Activated B cell treated with CpG ODN at 0.5 μM for 24 hours (primary cell): ENCODE measurements at places on chromosomes 16 and 17. TPM values are rescaled to one million over a fixed set of nuclear protein-coding genes. Genes with fewer than 3 reads are reported as not detected.

GLTPD2 gene
- total RNA-seq: not detected in 2 replicates

SLC13A2 gene
- not detected in 2 replicates for total RNA-seq

EVPLL gene
- not detected in 2 replicates for total RNA-seq

UTS2R gene
- total RNA-seq: not detected in 2 replicates

ORC6 gene
- total RNA-seq: 8.0 and 13.2 TPM in 2 replicates

BEAN1 gene
- total RNA-seq: not detected in 2 replicates

PIRT gene
- total RNA-seq: not detected in 2 replicates

SOX15 gene
- 0.24 and 0.64 TPM in 2 replicates for total RNA-seq

WNT9B gene
- not detected in 2 replicates for total RNA-seq

TMEM114 gene
- not detected in 2 replicates for total RNA-seq

CCT6B gene
- total RNA-seq: 2.1 and 2.4 TPM in 2 replicates

KRTAP2-3 gene
- total RNA-seq: not detected in 2 replicates

TBC1D26 gene
- 0.18 TPM in 1 of 2 replicates, not detected in the other for total RNA-seq
